DMS79 treated with DMSO at 0.1 percent for 48 hours (cell line): ENCODE measurements at places on chromosomes 12 and 14.

DNA sequence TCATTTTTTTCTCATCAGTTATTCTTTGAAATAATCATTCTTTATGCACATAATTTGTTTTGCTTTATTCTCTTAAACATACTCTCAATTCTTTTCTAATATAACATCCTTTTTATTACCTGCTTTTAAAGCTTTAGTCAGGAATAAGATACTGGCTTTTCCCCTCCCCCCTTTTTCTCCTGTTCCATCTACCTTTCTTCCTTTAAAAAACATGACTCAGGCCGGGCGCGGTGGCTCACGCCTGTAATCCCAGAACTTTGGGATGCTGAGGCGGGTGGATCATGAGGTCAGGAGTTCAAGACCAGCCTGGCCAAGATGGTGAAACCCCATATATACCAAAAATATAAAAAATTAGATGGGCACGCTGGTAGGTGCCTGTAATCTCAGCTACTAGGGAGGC is 25.4 kb downstream of the HIF1A start:
- DNase-seq, result no peak

DNA sequence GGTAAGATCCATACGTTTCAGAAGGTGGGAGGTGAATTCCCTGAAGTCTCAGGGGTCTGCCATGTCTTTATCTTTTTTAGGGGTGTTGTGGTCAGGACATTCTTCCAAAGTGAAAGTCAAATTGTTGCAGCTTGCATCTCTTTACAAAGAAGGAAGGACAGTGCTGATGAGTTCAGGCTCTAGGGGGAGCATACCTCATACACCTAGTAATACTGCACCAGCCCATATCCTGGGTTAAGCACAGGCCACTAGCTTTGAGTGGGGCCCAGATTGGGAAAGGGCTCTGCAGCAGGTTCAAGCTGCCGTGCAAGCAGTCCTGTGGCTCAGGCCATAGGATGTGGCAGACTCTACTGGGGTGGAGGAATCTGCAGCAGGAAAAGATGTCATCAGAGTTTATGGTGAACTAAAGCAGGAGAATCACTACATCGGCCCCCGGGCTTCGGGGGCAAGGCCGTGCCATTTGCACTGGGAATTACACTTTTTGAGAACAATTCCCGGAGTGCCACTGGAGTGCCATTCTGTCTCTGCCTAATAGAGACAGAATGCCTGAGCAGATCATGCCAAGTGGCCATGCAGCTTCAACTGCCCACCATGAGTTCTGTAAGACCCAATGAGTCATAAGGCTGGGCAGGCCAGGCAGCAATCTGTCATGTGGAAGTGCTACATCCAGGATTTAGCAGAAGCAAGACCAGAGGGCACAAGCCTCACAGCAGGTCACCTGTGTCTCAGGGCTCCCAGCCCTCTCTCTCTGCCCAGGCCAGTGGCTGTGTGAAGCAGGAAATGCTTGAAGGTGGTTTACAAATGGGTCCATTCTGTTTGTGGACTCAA is 32.3 kb downstream of the DIO3 start:
- no peak for DNase-seq

- DNase-seq, result peak; percentile 2
Measured at GRCh38 chr12:1130164-1130563, 139.1 kb downstream of the ERC1 start.

DNA sequence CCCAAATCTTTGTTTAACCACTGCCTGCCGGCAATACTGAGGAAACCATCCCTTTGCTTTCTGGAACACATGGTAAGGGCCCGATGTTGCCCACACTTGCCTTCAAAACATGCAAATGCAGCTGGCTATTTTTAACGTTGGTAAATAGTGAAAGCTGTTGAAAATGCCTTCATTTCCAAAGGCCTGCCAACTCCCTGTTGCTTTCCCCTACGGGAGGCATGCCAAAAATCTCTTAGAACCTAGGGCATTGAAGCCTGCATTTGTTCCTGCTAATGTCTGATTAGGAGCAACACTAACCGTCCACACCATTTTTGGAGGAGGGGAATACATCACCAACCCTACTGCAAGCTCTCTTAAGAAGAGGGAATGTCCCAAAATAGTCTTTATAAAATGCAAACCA is 152.6 kb upstream of the NOS1 start:
- DNase-seq, result peak; percentile 80

DNA sequence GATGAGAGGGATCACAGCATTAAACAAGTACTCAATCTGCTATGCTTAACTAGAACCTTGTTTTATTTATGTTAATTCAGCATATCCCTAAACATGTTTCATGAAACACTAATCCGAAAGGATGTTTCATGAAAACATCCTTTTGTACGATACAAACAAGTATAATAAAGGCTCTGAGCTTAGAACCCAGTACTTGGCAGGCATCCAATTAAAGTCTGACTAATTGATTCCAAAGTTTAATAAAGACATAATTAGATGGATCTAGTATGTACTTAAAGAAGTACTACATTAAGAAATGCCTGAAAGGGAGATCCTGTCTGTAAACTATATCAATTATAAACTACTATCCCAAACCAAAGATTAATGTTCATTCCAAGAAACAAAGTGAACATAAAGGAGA is 51.8 kb downstream of the SCAF11 start:
- DNase-seq, result no peak

DNA sequence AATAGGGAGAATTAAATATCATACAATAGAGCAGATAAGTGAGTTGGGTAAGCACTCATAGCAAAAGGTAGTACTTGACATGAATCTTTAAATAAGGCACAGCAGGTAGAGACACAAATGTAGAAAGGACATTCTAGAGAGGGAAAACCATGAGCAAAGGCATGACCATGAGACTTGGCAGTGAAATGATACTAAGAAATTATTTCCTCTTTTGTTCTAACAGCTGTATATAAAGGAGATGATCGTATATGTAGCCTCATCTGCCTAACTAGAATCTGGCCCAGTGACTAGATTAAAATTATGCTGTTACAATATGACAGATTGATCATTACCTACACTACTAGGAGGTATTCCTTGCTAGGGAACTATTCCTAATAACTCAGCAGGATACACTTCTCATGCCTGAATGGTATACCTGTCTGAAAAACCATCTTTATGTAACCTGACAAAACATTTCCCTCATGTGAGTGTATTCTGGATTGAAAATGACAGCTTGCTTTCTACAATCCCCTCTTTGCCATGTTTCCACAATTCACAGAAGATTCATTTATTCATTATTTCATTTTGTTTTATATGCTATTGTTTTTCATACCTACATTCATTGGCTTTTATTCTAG is 725.7 kb downstream of the C12orf50 start:
- DNase-seq, result no peak

DNA sequence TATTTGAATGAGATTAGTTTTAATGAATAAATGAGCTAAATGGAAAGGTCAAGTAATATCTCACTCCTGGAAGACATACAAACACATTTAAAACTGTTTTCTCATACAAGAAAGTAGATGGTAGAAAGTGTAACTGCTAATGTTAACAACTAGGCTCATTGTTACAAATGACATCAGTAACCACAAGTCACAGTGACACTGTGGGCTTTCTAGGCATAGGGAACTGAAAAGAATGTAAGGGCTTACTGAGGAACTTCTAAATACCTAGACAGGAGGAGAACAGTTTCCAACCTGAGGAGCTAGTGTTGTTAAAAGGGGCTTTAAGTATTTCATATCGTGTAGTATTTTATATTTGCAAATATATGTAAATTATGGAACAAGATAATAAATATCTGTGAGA is 17.5 kb upstream of the ERGIC2 start:
- DNase-seq, result no peak

DNA sequence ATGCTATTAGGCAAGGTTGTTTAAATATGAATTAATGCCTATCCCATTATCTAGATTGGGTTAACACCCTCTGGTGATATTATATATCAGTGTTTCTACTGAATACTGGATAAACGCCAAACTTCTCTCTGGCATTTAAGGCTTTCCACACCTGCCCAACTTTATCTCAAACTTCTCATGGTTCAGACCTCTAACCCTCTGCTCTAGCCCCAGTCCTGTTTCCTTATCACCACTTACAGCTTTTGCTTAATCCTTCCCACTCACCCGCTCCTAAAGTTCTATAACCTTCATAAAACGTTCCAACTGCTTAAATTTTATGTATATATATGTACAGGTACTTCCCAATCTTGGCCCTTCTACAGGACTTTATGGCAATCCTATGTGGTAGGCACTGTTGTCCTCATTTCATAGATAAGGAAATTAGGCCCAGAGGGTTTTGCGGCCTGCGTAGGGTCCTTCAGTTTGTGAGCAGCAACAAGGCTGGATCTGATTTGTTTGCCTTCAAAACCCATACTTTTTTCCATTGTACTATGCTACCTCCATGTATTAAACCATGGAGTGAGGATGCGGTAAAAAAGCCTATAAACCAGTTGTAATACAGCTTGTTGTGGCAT is 1.2 kb downstream of the LPCAT3 start:
- DNase-seq, result no peak

GRCh38 chr12:122126713-122127597 is 47.1 kb downstream of the IL31 start:
- no peak for DNase-seq

GRCh38 chr14:50741567-50741966 is 73.5 kb upstream of the SAV1 start:
- DNase-seq, result no peak

GRCh38 chr14:95885866-95886265 is 9.2 kb downstream of the TUNAR start:
- DNase-seq, result no peak

DNA sequence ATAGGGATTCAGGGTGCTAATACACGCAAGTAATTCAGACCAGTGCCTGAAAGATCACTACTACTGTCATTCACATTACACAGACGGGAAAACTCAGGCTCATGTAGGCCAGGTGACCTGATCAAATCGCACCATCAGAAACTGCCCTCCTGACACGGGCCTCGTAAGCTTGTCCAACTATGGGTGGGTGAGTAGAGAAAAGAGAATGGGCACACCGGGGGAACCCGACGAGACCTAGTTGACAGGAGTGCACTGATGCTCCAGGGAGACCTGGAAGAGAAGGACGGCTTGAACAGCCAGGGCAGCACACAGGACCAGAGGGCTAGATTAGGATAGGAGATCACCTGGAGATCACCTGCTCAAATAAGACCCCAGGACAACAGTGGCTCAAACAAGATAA is 166.9 kb upstream of the DIO3 start:
- DNase-seq, result no peak

GRCh38 chr12:64933791-64934190 is 109.3 kb downstream of the TBC1D30 start:
- DNase-seq, result no peak

GRCh38 chr14:51889851-51890250 is 29.4 kb downstream of the GNG2 start:
- no peak for DNase-seq

DNA sequence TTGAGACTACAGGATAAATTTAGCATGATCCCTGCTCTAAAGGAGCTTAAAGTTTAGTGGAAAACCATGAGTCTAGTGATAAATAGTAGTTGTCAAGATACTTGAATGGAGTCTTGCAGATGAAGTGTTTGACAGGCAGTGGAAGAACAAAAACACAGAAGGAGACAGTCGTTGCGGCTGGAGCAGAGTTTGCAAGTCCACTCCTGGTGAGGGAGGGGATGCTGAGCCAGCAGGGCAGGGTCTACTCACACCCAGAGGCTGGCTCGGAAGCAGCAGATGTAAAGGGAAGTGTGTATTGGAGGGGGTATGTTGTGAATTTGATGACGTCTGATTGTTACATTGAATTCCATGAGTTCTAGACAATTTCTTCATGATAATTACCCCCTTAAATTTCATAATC is 61.3 kb downstream of the TRAF3 start:
- no peak for DNase-seq

DNA sequence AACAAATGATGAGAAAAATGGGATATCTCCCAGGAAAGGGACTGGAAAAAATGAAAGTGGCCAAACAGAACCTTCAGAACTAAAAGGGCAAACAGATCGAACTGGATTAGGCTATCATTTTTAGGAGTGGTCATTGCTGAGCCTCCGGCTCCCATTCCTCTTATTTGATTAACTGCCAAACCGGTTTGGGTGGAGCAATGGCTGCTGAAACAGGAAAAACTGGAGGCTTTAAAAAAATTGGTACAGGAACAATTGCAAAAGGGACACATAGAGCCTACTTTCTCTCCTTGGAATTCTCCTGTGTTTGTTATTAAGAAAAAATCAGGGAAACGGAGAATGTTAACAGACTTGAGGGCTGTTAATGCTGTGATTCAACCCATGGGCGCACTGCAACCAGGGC is 49.7 kb downstream of the TNFAIP2 start:
- no peak for DNase-seq

- DNase-seq, result peak; percentile 100
Measured at GRCh38 chr14:36661506-36662257, at the start of gene PAX9. TSS of gene PAX9 (plus strand) at chr14:36661860. CDS start at chr14:36662090, 230 bp downstream.

- no peak for DNase-seq
Measured at GRCh38 chr14:105093038-105093430, 27.8 kb upstream of the GPR132 start.

DNA sequence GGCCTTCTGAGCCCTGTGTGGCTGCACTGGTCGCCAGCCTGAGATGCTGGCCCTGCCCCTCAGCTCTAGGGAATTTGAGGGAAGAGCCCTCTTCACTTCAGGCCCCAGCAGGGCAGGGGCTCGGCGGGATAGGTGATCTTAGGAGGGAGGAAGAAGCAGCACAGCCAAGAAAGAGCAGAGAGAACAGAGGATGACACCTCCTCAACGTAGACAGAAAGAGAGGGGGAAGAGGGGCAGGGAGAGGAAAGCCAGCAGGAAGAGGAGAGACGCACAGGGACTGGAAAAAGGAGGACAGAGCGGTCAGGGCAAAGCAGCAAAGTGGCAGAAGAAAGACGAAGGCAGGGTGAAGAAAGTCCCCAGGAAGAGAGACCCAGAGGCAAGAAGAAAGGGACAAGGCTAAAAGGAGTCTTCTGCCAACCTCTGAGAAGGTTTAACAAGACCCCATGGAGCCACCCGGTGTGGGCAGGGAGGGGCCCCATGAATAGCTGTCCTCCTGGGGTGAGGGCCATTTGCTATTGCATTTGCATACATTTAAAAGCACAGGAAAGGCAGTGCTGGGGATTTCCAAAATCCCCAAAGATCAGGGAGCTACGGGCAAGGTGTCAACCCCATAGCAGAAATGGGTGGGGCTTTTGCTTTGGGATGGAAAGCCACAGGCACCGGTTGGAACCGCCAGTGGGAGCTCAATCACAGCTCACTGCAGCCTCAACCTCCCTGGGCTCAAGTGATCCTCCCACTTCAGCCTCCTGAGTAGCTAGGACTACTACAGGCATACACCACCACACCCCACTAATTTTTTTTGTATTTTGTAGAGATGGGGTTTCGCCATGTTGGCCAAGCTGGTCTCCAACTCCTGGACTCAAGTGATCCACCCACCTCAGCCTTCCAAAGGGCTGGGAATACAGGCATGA is 22.7 kb downstream of the CMKLR1 start:
- DNase-seq, result no peak

- DNase-seq, result no peak
Measured at GRCh38 chr12:78191611-78192010, 360.9 kb downstream of the NAV3 start.

GRCh38 chr14:90266441-90267154 is 10.2 kb downstream of the PSMC1 start:
- DNase-seq, result no peak
